ENCODE measurements at places on chromosomes 5 and 9.

- DNase-seq = peak; percentile 62
Observed at GRCh38 chr9:93126825-93127368, 7.2 kb downstream of the NINJ1 start.

DNA sequence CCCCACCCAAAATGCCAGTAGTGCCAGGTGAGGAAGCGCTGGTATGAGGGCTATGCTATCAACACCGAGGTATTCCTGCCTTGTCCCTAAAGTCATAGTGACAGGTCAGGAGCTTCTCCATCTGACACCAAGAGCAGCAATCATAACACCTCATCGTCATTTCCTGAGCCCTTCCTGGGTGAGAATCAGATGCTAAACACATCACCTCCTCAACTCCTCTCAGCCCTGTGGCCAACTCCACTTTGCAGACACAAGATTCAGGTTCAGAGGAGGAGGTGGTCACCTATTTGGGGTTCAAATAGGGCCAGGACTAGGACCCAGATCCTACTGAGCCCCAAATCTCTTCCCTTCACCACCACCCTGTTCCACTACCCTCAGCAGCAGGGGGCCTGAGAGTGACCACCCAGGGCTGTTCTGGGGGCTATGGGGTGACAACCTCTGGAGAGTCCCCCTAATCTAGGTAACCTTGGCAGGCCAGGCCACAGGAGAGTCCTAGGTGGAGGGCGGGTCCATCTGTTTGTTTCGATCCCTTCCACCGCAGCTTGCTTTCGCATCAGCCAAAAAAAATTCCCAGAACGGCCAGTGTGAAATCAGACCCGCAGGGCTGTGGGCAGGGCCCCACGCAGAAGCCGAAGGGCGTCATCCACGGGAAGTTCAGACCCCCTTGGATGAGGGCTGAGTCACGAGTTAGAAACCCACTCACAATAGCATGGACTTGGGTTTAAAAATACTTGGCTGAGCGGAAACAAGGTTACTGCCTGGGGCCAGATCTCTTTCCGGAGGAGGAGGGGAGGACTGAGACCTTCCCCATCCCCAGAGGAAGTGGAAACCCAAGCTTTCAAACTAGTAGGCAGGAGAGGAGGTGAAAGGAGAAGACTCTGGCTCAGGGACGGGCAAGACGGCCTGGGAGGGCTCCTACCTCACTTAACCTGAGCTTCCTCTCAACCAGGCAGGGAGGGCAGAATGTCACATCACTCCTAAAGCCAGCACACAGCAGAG, 8.7 kb downstream of the STK10 start:
- DNase-seq = peak; percentile 75

DNA sequence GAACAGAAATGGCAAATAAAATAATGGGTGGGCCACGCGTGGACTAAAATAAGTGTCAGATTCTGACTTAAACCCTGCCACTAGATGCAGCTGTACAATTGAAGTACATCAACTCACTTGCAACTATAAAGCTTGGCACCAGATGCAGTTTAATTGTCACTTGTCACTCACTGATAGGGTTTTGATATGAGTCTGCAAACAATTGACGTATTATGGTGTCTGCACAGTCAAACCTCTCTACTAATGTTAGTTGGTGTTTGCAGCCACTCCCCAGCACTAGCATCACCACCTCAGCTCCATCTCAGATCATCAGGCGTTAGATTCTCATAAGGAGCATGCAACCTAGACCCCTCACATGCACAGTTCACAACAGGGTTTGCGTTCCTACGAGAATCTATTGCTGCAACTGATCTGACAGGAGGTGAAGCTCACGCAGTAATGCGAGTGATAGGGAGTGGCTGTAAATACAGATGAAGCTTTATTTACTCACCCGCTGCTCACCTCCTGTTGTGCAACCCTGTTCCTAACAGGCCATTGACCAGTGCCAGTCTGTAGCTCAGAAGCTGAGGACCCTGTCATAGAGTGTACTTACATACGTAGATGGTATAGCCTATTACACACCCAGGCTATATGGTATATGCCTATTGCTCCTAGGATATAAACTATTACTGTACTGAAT, 72.1 kb upstream of the SEMA6A start:
- DNase-seq = no peak

- DNase-seq = peak; percentile 83
Observed at GRCh38 chr9:128341435-128341849, 1.1 kb downstream of the SLC27A4 start.

Measured in activated CD8-positive, alpha-beta memory T cell treated with anti-CD3 and anti-CD28 coated beads for 24 hours (primary cell).